ENCODE measurements at places on chromosomes 2 and 18.

DNA sequence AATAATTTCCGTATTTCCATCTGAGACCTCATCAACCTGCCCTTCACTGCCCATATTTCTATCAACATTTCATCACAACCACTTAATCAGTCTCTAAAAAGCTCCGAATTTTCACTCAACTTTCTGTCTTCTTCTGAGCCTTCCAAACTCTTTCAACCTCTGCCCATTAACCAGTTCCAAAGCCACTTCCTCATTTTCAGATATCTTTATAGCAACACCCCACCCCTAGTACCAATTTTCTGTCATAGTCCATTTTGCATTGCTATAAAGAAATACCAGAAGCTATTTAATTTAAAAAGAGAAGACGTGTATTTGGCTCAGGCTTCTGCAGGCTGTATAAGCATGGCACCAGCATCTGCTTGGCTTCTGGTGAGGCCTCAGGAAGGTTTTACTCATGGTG, 107.0 kb downstream of the PTGR3 start:
- DNase-seq: no peak

DNA sequence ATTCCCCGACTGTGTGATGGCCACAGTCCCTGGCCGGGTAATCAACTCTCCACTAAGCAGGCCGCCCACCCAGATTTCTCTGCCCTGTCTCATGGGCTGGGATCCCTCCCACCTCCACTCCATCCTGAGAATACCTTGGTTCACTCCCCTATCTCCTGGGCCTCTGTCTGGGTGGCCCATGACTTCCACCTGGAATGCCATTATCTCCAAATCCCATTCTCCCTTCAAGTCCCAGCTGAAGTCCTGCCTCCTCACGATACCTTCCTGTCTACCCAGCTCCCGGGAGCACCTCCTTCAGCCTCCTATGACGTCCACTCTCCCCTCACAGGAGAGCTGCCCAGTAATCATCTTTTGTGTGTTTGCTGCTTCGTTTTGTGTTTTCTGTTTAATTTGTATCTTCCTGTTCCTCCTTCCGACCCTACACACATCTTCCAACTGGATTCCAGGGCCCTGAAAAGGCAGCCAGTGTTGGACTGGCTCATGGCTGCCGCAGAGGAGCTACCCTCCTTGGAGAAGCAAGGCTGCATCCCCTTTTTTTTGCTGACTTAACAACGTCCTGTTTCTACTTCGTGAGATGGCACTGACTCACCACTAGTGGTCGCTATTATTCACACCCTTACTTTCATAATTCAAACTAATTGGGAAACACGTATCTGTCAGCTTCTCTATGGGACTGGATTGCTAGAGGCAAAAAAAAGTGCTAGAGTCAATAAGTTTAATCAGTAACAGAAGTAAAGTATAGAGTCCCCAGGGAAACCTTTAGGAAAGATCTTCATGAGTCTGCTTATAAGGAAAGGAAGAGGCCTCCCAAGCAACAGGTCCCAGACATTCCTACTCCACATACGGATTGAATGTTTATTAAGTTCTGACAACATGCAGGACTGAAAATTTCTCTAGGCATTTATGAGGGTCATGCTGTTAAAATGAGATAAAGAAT, 171.9 kb upstream of the GATA6 start:
- DNase-seq: no peak

GRCh38 chr2:78202986-78203670, 681.0 kb upstream of the LRRTM4 start:
- DNase-seq: no peak

GRCh38 chr2:222928335-222928734, 67.5 kb downstream of the ACSL3 start:
- DNase-seq: no peak

GRCh38 chr2:26164231-26164630, 8.7 kb upstream of the GAREM2 start:
- no peak for DNase-seq

GRCh38 chr2:86226070-86226469, 26.8 kb downstream of the MRPL35 start:
- no peak for DNase-seq

GRCh38 chr2:109409321-109410038, 204.3 kb downstream of the SEPTIN10 start:
- DNase-seq: no peak

DNA sequence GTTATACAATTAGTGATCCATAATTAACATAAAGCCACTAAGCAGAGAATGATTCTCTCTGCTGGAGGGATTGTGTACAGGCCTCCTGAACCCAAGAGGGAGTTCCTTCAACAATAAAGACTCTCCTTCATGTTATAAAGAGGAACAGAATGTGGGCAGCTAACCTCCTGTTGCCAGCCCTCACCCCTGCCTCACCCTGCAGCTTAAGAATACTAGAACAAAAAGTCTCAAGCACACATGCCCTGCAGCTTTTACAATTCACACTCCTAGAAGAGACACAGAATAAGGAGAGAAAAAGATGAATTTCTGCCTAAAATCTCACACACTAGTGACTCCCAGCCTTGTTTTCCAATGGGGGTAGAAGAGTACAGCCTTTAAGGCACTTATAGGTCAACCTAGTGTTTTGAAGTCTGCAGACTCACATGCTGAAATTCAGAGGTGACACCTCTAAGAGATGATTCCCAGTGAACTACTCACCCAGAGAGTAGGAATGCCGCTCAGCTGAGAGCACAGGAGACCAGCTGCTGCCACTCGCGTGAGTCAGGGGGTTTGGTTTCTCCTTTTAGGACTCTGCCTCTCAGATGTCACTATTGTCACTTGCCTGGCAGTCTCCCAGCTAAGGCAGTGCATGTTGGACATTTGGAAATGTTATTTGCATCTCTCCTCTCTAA, 32.5 kb upstream of the IL1RL1 start:
- no peak for DNase-seq

DNA sequence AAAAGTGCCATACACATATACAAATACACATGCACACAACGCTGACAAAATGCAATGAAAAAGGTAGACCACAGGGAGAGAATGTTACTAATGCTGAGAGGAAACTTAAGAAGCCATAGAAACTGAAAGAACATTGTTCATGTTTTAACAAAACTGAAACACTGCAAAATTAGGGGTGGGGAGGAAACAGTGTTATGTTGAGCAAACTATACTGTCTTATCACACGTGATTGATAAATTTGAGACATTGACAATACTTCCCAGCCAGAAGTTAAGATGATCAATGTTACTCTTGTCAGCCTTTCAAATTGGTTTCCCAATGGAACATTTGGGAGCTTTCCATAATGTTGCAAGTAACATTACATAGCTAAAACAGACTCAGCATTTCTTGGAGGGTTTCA, 165.5 kb downstream of the L3MBTL4 start:
- DNase-seq: no peak

DNA sequence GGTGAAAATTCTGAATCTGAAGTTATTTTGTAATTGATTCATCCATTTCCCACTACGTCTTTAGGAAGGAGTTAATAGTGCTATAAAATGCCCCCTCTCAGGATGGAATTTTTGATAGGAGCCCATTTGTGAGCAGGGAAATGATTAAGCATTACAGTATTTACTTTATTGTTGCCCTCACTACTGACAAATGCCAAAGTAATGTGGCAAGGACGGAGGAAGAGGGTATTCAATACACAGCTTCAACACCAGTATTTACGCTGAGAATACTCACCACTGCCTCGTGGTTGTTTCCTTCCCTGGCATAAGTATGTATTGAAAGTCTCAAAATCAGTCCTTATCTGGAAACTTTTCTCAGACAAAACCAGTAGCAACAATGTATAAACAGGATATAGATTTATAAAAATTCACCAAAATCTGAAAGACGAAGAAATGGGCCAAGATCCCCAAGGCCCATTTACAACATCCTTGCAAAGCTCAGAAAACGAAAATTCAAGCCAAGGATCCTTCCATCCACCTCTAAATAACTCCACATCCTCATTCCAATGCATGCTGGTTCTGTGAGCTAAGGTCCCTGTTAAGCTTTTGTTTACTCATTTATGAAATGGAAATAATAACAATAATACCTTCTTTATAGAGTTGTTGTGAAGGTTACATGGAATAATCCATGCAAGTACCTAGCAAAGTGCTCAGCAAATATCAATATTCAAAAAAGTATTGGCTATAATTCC, 29.3 kb downstream of the FEZ2 start:
- no peak for DNase-seq

DNA sequence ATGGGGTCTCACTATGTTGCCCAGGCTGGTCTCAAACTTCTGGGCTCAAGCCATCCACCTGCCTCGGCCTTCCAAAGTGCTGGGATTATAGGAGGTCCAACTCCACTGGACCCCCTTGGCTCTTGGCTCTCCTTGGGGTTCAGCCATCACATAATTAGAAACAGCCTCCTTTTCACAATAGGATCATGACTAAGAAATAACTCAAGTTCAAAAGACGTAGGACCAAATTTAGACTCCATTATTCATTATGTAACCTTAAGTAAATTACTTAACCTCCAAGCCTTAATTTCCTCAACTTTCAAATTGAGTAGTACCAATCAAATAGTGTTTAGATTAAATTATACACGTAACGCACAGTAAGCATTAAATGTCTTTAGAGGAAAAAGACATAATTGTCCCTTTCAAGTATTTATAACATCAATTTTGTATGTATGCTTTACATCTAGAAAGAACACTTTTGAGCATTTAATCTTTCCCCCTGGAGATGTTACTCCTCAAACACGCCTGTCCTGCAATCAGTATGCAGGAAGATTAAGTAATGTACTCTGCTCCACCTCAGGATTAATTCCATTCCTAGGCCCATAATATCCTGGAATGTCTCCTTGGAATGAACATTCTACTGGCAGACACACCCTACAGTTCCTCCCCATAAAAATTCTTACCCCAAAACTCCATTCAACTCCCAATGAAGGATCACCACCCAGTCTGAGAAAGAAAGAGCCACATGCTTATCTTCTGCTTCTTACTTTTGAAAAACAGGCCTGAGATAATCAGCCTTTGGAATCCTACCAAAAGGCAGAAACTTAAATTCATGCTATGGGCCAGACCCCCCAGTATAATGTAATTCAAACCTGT, 49.1 kb downstream of the COBLL1 start:
- no peak for DNase-seq

DNA sequence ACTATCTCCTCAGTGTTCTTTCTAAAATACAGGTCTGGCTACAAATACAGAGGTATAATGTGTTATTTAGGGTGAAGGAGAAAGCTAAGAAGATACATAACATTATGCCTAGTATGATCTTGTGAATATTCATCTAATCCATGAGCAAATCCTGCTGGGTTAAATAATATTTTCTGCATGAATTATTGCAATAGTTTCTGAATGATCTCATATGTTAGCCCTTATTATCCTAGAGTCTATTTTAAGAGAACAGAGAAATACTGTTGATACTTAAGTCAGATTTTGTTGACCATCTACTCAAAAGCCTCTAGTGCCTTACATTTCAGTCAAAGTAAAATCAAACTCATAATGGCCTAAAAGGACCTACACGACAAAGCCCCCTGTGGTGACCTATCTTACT, 382.3 kb downstream of the FIGN start:
- no peak for DNase-seq

GRCh38 chr2:23993736-23994269, 16.1 kb upstream of the MFSD2B start:
- no peak for DNase-seq

- DNase-seq: peak; percentile 55
Observed at GRCh38 chr2:71100195-71100964, 29.6 kb downstream of the MCEE start.

DNA sequence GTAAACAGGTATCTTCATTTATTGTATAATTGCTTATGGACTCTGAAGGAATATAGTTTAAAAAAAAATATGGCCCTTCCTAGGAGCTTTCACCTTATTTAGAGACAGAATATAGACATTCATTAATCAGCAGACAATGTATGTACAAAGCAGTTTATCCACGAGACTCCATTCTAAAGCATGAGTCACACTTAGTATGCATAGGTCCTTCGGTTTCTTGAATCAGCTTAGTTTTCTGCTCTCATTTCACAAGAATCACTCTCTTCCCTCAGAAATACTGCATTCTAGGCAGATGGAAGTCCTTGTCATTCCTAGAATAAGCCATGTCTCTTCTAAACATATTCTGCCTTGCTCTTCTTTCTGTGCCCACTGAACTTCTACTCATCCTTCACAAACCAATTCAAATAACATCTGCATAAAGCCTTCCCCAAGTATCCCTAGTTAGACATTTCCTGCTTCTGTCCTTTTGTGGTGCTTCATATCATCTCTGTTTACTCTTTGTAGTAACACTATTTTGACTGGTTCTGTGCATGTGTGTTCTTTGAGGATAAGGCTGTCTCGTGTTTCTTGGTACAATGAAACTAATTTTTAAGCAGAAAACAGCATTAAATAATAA, 84.5 kb downstream of the PTRHD1 start:
- DNase-seq: no peak

GRCh38 chr18:57748770-57749603, 54.1 kb downstream of the ATP8B1 start:
- DNase-seq: no peak

DNA sequence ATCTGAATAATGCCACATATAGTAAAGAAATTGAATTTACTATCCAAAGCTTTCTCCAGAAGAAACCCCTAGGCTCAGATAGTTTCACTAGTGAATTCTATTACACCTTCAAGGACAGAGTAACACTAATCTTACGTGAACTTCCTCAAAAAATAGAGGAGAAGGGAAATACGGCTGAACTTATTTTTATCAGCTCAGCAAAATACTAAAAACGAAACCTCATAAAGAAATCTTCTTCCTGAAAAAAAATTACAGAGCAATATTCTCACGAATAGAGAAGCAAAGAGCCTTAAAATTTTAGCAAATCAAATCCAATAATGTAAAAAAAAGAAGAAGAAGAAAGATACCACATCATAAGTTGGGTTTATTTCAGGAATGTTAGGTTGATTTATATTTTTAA, 14.7 kb downstream of the CAPN13 start:
- no peak for DNase-seq

- no peak for DNase-seq
Observed at GRCh38 chr2:169415233-169415748, 53.0 kb upstream of the LRP2 start.

GRCh38 chr2:167550448-167550847, 662.2 kb downstream of the XIRP2 start:
- DNase-seq: no peak

DNA sequence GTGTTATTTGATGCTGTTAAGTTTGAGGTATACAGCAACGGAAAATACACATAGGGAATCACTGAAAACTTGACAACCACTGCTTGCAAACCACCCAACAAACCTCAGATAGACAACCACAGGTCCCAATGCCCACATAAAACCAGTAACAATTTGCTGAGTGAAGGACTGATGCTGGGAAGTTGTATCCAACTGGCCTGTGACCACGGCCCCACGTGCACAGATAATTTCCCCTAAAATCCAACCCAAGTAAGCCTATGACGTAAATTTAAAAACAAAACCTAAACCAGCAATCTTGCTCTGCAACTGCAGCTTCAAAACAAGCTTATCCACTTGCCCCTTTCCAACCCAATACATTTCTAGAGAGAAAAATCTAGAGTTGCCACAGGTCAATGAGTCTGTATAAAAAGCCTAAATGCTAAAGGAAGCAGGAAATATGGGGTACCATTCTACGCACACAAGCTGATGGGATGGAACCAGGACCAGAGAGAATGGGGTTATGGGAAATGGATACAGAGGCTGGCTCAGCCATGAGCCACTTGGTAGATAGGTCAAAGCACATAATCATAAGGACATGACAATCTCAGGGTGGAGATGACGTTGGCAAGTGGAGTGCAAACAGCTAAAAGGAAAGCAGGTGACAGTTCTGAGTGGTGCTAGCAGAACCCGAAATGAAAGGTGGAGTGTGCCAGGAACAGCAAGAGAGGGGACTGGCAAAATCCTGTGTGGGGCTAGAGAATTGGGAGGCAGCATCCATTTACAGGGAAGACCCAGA, 27.8 kb upstream of the CREB1 start:
- DNase-seq: no peak
